ENCODE measurements at places on chromosomes 7 and 10.

DNA sequence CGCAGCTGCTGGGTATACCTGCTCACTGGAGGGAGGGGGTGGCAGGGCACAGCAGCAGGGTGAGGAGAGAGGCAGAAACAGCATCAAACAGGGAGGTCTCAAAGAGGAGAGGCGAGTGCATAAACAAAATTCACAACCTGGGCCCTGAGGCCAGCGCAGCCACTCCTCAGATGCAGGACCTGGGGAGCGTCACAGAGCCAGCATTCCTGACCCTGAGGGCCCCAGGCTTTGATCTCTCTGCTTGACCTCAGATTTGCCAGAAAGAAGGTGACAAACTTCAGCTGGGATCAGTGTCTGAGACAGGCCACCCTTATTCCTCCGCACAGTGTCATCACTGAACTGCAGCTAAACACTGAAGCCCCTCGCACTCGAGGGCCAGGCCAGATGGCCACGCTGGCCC is 25.6 kb downstream of the NOD1 start:
- DNase-seq: no peak

DNA sequence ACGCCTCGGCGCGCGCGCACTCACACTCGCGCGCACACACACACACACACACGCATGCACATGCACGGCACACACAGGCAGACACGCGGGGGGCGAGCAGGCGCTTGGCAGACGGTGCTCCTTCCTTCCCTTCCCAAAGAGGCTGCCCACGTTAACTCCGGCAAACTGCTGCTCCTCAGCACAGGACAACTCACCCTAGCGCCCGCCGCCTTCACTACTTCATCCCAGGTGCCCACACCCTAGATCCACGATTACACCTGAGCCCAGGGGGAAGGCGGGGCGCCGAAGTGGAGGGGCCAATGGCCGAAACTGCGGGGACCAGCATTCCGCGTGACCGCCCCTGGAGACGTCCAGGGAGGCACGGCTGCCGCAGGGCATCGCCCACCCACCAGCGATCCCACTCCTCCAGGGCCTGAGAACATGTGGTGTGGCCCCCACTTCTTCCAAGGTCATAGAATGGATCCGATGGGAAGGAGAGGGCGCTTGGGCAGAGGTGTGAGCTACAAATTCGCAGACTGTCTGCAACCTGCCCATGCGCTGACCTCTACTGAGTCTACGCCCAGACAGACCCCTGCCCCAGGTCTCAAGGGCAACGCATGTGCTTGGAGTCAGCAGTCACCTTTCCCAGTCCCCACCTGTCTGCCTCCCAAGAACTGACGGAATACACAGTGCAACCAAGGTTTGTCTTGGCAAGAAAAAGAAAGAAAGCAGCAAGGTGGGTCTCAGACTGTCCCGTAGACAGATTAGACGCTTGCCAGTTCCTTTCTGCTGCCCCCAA is 74.6 kb downstream of the CALN1 start:
- DNase-seq: no peak

- no peak for DNase-seq
These were observed 491 bp upstream of the SH2D4B start for GRCh38 chr10:80537086-80537735.

DNA sequence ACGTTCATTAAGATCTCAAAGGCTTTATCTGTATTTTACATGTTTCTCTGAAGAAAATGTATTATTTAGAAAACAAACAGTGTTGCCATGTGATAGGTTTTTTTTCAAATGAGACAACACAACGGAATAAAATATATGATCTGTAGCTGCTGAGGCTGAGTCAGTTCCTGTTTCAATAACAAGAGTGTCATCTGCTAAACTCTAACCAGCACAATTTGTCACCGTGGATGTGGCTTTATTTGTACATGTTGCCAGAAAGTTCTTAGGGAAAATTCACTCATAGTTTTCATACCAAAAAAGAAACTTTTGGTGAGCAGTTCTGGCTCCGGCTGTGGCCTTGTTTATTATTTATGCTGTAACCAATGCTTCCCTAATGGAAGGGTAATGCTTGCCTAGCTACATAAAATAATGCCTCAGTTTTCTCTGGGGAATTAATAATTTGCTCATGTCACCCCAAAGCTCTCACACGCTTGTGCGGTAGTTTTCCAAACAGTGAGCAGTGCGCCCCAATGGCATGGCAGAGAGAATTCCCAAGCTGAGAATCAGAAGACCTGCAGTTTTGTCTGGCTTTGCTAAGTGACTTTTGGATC is 20.3 kb upstream of the KLF6 start:
- DNase-seq: no peak

- DNase-seq: no peak
These were observed 43.4 kb upstream of the GHITM start for GRCh38 chr10:84095811-84096497.

GRCh38 chr7:139854124-139854511 is 25.1 kb downstream of the TBXAS1 start:
- DNase-seq: peak; percentile 38

GRCh38 chr10:113241599-113242360 is 291.7 kb downstream of the TCF7L2 start:
- no peak for DNase-seq

DNA sequence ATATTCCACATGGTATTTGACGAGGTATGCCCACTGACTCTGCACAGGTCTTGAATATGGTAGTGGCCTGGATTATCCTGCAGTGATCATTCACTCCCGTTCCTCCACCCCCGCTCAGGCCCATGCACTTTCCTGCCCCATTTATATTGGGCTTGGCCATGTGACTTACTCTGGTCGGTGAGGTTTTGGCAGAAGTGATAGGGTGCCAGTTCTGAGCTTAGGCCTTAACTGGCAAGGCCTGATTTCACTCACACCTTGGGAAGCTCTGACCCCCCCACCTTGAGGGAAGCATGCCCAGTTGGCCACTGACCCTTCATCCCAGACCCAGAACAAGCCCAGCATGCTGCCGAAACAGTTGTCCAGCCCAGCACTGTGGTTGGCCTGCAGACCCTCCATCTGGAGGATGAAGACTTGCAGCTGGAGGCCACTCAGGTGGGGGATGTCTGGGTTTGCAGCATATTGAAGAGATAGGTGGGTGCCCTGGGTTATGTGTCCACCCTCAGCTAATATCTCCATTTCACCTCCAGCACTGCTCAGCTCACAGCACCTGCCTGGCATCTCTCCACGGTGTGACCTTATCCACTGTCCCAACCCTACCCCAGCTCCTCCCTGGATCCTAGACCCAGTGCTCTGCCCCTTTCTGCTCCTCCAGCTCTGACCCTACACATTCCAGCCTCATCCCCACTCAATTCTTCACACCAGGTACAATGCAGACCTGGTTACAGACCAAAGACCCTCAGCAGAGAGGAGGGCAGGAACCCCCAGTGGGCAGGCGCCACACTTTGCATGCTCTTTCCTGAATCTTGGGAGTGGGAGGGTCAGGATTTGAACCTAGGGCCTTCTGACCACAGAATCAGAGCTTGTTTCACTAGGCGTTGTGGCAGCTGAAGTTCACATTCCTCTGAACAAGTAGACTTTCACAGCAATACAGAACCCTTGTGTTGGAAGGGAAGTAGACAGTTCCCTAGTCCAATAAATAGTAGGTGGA is 138.1 kb upstream of the CHST15 start:
- no peak for DNase-seq

- DNase-seq: peak; percentile 35
These were observed 2.1 kb downstream of the NFE2L3 start for GRCh38 chr7:26153823-26154783.

GRCh38 chr7:28697913-28698563 is 260.1 kb downstream of the TRIL start:
- no peak for DNase-seq

Measured in non-pigmented ciliary epithelial cell (primary cell).